ENCODE measurements at places on chromosomes 5 and 9.

DNA sequence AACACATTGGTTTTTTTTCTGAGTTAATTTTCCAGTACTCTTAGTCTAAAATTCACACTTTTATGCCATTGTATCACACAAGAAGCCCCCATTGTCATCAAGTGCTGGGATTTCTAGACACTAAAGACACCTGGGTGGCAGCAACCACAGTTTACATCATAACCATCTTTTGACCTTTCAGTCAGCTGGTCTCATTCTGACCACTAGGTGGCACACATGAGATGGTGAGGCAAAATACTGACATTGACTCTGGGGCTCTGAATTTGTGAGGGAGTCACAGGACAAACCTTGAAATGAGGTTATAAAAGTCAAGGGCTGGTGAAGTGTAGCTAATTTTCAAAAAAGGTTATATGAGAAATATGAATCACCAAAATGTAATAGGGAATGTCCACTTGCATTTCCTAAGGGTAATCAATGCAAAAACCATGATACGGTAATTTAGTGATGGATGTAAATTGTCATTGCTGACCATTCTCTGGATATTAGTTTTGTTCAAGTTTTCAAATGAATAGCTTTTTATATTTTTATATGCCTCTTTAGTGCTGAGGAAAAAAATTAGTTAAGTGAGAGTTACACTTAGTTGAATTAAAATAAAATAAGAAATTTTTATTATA lies 229.4 kb downstream of the DMAC1 start:
- peak; percentile 72 for DNase-seq

GRCh38 chr9:84667571-84668195 lies 1.8 kb upstream of the NTRK2 start:
- DNase-seq = peak; percentile 31

GRCh38 chr5:32541241-32541640 lies 44.1 kb upstream of the SUB1 start:
- DNase-seq = no peak

GRCh38 chr5:143433670-143434069 lies 30.2 kb upstream of the NR3C1 start:
- DNase-seq = no peak

GRCh38 chr9:2955575-2955974 lies 111.7 kb upstream of the PUM3 start:
- no peak for DNase-seq

GRCh38 chr5:147187099-147187540 lies 47.7 kb upstream of the STK32A start:
- DNase-seq = no peak

GRCh38 chr5:180166176-180166575 lies 42.8 kb downstream of the RASGEF1C start:
- no peak for DNase-seq

DNA sequence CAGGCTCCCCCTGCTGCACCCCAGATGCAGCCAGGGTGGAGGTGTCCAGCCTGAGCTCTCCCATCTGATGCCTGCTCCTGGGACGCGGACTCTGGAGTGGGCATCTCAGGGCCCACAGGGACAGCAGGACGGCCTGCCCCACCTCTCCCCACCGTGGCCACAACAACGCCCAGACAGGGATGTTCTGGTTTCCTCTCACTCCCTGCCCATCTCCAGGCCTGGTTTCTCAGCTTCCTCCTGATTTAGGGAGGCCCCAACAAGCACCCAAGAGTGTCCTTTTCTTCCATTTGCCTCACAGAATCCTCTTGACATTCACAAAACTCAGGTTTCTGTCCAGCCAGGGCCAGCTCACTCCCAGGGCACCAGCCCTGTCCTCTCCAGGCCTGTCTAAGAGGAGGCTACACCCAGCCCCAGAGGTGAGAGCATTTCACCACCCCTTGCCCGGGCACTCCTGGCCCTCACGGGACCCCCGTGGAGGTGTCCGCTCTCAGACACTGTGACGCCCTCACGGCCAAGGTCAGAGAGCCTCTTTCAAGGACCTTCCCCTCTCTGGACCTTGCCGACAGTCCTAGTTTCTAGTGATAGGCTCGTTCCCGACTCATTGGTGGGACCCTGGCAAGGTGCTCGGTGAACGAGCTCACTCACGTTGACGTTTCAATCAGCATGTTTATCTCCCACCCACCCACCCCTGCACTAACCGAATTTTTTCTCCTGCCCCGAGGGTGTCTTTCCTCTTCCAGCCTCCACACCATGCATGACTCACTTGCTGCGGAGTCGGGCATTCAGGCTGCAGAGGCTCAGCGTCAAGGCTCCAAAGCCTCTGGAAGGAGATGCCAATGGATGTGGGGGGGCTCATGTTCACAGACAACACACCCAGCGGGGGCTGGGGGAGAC lies 62.0 kb upstream of the UNC5A start:
- DNase-seq = no peak

GRCh38 chr9:112184946-112185345 lies 9.8 kb upstream of the SUSD1 start:
- DNase-seq = no peak

DNA sequence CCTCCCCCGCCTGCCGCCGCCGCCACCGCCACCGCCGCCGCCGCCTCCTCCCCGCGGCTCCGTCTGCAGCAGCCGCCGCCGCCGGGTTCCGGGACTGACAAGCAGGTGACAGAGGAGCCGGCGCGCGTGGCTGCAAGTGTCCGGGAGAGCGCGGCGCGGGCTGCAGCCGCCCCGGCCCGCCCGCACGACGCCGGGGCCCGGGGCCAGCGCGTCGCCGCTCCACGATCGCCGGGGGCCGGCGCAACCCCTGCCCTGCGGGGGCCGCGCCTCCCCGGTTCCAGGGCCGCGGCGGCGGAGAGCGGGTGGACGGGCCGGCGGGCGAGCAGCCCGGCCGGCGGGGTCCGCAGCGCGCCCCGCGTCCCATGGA lies 343 bp downstream of the LMX1B start:
- peak; percentile 40 for DNase-seq

DNA sequence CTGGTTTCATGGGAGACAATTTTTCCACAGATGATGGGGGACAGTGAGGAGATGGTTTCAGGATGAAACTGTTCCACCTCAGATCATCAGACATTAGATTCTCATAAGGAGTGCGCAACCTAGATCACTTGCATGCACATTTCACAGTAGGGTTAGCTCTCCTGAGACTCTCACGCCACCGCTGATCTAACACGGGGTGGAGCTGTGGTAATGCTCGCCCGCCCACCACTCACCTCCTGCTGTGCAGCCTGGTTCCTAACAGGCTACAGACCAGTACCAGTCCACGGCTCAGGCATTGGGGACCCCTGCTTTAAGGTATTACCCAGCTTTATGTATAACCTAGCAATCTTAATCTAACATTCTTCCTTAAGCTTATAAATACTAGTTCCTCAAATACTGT lies 35.6 kb downstream of the TTC39B start:
- DNase-seq = no peak

DNA sequence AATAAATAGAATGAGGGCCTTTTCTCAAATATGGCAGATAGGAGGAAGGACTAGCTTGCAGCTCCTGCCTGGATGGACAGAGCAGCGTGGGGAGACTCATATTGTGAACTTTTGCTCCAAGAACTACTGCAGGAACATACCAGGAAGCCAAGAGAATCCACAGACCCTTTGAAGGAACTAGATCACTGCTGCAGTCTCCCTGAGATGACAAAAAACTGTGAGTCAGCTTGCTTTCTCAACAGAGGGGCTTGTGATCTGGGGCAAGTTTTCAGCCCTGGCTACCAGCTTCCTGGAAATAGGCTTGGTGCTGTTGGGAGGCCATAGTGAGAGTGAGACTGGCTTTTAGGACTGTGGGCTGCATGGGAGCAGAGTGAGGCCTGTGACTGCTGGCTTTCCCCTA lies 170.6 kb upstream of the TRIM32 start:
- DNase-seq = no peak

GRCh38 chr5:142587354-142587965 lies 98.4 kb downstream of the FGF1 start:
- peak; percentile 19 for DNase-seq

GRCh38 chr5:178083922-178084321 lies 29.4 kb upstream of the N4BP3 start:
- DNase-seq = no peak

- DNase-seq = no peak
Measured at GRCh38 chr5:54889826-54890225, 95.6 kb downstream of the ESM1 start.

DNA sequence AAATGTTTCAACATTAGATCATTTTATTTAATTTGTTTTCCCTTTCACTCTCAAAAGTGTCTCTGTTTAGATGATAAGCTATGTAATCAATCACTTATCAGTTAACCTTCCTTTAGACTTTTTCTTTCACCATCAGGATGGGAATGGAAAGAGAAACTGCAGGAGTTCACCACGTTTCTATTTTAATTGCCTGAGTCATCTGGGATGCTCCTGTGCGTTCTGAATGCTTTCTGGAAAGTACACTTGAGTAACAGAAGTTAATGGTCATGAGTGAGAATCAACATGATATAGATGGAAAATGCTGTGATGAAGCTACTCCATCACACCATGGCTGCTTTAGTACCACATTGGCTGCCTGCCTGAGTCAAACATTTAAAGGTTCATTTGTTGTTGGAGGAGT lies 783.3 kb upstream of the CDH9 start:
- DNase-seq = no peak

- DNase-seq = no peak
Measured at GRCh38 chr5:72126796-72127195, 19.5 kb downstream of the MAP1B start.

- DNase-seq = no peak
Measured at GRCh38 chr9:91162784-91163443, 198.8 kb downstream of the AUH start.

DNA sequence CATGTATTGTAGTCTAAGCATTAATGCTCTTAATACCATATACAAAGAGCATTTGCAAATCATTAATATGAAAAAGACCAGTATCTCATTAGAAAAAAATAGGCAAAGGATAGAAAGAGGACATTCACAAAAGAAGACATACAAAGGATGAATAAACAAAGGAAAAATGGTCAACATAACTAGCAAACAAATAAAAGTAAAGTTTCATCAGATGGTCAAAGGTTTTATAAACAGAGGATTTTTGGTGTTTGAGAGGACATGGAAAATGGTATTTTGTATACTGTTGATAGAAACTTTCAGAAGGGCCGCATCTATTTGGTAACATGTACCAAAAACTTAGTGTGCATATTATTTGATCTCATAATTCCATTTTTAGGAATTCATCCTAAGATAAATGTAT lies 414.8 kb downstream of the PIK3R1 start:
- DNase-seq = no peak

GRCh38 chr5:150163547-150164059 lies 3.0 kb upstream of the CDX1 start:
- DNase-seq = peak; percentile 83

DNA sequence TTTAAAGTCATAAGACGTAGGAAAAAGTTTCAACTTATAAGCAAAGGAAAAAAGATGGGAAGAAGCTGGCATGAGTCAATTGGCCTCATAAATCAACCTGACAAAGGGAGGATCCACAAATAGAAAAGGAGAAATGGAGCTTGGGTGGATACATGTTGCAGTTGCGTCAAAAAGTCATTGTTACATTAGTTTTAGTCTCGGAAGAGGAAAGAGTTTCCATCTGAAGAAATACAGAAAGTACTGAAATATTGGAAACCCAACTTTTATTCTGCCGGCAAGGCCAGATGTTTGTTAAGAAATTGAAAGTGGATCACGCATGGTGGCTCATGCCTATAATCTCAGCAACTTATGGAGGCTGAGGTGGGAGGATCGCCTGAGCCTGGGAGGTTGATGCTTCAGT lies 11.3 kb upstream of the TIMD4 start:
- no peak for DNase-seq

DNA sequence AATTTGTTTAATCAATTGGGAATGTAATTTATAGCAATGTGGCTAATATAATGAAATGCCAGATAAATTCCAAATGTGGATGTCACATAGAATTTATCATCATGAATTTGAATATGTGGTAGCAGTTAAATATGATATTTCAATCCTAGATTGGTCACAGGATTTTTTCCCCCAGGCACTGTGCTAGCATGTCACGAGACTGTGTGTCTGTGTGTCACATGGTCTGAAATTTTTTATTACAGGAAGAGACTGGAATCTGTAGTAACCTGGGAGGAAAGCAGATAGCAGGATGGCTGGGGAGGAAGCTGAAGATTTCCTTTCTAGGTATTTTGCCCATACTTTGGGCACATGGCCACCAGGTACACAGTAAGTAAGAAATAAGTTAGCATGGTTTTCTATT lies 35.4 kb upstream of the MSH3 start:
- DNase-seq = no peak

GRCh38 chr9:96603305-96604003 lies 16.2 kb downstream of the CDC14B start:
- DNase-seq = no peak

GRCh38 chr5:11905206-11905605 lies 960 bp upstream of the CTNND2 start:
- no peak for DNase-seq

GRCh38 chr9:92714787-92715487 lies 45.0 kb upstream of the IPPK start:
- no peak for DNase-seq

DNA sequence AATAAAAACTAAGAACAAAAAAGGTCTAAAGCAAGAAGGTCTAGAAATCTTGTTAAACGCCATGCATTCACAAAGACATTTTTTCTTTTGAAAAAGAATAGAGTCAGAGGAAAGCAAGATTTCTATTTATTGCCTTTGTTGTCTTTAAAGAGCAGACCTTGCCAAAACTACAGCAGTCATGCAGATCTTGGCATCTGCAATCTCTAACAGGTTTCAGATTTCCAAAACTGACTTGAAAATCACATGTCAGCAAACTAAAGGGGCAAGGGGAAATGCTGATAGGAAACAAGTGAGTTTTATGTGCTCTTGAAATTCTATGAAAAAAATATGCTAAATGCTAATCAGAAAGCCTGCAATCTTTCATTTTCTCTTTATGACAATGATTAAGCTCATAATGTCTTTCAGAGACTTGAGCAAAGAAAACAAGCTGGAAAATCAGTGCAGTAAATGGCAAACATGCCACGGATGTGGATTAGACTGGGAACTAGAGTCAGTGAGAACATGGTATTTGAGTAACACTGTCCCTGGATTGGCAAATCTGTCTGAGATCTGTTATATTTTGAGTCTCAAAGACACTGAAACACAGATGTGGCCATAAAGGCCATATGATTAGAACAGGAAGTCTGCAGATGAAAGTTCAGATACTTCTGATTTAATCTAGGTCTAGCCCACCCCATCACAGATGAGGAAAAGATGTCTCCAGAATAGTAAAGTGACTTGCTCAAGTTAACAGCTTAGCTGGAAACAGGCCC lies 361.4 kb upstream of the RPS23 start:
- DNase-seq = no peak

- no peak for DNase-seq
Measured at GRCh38 chr9:98104445-98104881, 14.6 kb downstream of the TRIM14 start.

DNA sequence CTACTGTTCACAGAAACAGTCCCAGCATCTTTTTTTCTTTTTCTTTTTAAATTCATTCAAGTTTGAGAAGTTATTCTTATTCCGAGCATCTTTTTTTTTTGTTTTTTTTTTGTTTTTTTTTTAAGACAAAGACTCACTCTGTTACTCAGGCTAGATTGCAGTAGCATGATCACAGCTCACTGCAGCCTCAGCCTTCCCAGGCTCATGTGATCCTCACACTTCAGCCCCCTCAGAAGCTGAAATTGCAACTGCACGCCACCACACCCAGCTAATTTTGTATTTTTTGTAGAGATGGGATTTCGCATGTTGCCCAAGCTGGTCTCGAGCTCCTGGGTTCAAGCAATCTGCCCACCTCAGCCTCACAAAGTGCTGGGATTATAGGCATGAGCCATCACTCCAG lies 36.4 kb upstream of the CHD1 start:
- no peak for DNase-seq
